ENCODE measurements at places on chromosomes 5 and 9.
A peak's percentile ranks its signal among the peaks of the same experiment; 100 is the strongest.

DNA sequence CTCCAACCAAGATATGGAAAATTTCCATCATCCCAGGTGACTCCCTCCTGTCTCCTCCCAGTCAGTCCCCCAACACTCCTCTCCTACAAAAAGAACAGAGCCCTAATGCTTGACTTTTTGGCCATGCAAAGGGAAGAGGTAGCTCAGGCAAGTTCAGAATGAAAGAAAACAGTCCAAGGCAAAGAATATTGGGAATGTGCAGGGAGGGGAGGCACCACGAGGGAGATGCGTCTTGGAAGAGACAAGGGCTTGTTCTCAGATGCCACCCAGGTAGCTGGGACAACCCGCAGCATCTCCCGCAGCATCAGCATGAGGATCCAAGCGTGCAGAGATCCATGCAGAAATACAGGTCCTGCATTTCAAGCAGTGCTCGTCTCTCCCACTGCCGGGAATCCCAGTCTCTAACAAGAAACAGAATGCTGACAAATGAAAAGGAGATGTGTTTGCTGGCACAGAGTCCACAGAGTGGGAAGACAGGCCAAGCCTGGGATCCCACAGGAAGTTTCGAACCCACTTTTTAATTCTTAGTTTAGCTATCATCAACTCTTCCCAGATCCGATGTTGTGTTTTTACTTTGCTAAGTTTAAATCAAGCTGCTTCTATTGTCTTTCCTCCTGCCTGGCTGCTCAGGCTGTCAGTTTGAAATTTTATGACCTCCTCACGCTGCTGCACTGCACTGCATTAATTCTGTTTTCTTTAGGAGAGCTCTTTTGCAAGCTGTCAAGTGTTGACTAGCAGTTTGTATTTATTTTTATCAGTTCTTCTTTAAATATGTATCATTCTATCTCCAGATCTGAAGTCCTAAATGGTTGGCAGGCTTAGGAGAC is 86.8 kb upstream of the OSMR start:
- DNase-seq, result no peak

DNA sequence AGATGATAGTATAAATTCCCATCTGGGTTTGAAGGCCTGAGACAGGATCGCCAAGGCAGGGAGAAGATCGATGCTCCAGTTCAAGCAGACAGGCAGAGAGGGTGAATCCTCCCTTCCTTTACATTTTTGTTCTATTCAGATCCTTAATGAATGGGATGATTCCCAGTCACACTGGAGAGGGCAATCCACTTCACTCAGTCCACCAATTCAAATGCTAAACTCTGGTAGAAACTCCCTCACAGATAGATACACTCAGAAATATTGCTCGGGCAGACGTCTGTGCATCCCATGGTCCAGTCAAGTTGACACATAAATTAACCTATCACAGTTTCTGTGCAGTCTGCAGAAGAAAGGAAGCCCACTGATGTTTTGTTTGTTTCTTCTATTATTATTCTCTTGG is 193.1 kb upstream of the ZNF462 start:
- DNase-seq, result no peak

- no peak for DNase-seq
Observed at GRCh38 chr5:133128066-133128465, 76.3 kb downstream of the HSPA4 start.

GRCh38 chr9:101674165-101674564 is 64.3 kb downstream of the GRIN3A start:
- no peak for DNase-seq

GRCh38 chr5:72817076-72817481 is 618 bp downstream of the TNPO1 start:
- peak; percentile 86 for DNase-seq

DNA sequence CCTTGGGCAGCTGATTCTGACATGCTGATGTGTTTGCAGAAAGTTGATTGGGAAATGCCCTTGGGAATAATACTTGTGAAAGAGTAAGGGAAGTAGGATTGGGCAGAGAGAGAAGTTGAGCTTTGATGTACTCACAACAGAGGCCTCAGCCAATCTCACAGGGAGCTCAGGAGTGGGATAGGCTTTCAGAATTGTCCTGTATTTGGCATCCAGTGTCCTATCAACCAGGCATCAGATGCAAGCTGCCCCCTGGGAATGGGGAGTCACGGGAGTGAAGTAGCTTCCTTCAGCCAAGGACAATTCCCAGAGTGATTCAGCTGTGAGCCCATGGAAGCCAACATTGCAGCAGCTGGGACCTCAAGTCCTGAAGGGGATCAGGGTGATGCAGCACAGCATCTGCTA is 39.6 kb downstream of the DMAC1 start:
- no peak for DNase-seq

GRCh38 chr5:151431666-151432065 is 15.7 kb upstream of the SLC36A1 start:
- no peak for DNase-seq

- DNase-seq, result peak; percentile 15
Observed at GRCh38 chr9:82553654-82554366, 509.1 kb downstream of the RASEF start.

- DNase-seq, result peak; percentile 92
Observed at GRCh38 chr9:136711751-136712689, at the start of gene DIPK1B. Gene DIPK1B, plus strand, starts transcription at chr9:136712572. Its CDS starts 94 bp downstream, at chr9:136712666.

DNA sequence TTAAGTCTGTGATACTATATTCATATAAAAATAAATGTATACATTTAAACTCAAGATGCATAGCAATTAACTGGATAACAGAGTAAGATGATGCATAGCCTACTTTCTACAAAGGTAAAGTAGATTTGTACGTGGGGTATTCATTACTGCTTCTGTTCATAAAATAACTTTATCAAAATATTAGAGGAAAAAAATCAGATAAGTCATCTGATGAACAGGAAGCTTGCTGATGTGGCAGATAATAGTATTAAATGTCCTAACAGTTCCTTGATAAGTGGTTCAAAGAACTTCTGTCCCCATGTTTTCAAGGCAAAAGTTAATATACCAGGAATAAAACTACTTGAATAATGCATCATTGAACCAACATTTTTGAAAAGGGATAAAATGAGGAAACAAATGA is 123.7 kb downstream of the NFIB start:
- no peak for DNase-seq

DNA sequence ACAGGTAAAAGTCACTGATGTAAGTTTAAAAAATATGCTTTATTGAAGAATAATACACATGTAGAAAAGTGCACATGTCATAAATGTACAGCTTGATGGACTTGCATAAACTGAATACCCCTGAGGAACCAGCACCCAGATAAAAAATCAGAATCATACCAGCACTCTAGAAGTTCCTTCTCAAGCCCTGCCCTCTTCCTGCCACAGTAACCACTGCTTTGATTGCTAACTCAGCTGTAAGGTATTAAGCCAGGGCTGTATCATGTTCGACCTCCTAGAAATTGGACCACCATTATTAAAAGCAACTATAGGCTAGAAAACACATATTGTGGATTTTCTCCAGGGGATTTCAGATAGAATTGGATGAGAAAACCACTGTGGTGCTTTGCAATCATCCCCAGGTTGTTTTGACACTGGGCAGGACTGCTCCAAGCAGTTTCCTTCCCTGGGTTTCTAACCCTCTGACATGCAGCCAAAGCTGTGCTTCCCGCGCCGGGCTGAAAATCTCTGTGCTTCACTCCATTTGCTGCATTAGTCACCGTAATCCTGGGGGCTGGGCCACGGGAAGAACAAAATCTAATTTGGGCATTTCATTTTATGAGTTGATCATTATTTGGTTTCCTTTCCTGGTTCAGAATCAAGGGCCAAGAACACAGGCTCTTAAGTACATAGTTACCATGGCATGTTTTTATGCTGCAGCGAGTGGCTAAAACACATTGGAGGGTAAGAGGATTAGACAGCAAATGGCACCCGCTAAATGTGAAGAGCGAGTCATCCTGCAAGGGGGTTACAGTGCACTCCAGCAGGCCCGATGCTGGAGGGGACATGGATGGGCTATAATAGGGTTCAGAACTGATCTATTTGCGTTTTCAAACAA is 139.4 kb upstream of the IL12B start:
- DNase-seq, result peak; percentile 78

DNA sequence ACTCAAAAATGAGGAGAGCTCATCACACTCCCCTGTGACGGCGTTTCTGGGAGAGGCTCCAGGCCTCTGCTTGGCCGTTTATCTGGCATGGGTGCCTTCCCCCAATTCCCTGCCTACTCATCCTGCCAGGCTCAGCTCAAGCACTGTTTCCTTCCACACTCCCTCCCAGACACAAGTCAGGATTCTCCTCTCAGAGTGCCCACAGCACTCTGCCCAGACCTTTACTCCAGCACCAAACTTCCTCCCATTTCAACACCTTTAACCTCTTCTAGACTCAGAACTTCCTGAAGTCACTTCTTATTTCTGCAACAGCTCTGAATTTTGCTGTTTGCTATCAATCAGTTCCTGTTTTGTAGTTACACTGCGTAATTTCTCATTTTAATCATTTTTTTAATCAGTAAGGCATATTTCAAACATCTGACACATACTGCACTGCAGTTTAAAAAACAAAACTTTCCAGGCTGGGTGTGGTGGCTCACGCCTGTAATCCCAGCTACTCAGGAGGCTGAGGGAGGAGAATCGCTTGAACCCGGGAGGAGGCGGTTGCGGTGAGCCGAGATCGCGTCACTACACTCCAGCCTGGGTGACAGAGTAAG is 16.0 kb downstream of the TRMO start:
- no peak for DNase-seq

GRCh38 chr5:111144352-111144930 is 52.3 kb downstream of the WDR36 start:
- no peak for DNase-seq

GRCh38 chr5:26236936-26237335 is 801.5 kb downstream of the CDH9 start:
- DNase-seq, result no peak
